ENCODE measurements at places on chromosomes 7 and 10. TPM values are rescaled to one million over a fixed set of nuclear protein-coding genes. Genes with fewer than 3 reads are reported as not detected.

DNA sequence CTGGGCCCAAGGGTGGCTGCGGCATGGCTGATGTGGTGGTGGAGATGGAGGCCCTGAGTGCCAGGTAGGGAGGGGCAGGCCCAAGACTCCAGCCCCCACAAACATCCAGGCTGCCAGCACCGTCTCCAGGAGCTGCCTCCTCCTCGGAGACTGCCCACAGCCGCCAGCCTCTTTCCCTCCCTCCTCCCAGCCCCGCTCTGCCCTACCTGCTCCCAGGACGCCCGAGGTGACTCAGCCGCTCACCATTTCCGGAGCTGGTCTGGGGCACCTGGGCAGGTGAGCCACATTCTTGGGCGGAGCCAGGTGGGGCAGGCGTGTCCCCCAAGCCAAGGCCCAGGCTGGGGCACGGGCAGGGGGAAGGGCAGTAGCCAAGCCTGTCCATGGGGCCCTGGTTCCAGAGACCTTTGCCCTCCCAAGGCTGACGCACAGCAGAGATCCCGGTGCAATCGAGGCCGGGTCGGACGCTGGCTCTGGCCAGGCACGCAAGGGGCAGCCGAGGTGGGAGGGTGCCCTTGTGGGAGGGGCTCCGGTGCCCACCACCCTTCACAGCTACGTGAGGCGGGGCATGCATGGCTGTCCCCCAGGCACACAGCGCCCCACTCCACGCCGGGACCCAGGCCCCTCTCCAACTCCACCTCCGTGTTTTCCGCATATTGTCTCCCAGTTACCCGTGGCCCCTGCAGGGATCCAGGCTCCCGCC is 8.8 kb downstream of the ADAP1 start:
- no peak for DNase-seq
- no peak overlapping the region for H3K4me3 ChIP-seq
- H3K27me3 ChIP-seq, result peaks cover 7% of the 10 kb centered on the region
- no peaks in the 10 kb centered on the region for H3K4me1 ChIP-seq
- no peak overlapping the region for H3K27ac ChIP-seq

GRCh38 chr10:588246-589165 is 101.0 kb downstream of the DIP2C start:
- peaks cover 14% of the 10 kb centered on the region for H3K4me1 ChIP-seq
- H3K27me3 ChIP-seq, result no peaks in the 10 kb centered on the region
- peaks cover 27% of the 10 kb centered on the region for H3K36me3 ChIP-seq
- DNase-seq, result peak; percentile 57
- H3K4me3 ChIP-seq, result no peak overlapping the region

SPDYE2B gene
- total RNA-seq, result not detected

- H3K36me3 ChIP-seq, result no peaks in the 10 kb centered on the region
- H3K4me1 ChIP-seq, result no peaks in the 10 kb centered on the region
- no peak overlapping the region for H3K4me3 ChIP-seq
- H3K27ac ChIP-seq, result no peak overlapping the region
- no peak for DNase-seq
- H3K27me3 ChIP-seq, result no peaks in the 10 kb centered on the region
Observed at GRCh38 chr7:49638166-49638565, 135.3 kb upstream of the VWC2 start.

DNA sequence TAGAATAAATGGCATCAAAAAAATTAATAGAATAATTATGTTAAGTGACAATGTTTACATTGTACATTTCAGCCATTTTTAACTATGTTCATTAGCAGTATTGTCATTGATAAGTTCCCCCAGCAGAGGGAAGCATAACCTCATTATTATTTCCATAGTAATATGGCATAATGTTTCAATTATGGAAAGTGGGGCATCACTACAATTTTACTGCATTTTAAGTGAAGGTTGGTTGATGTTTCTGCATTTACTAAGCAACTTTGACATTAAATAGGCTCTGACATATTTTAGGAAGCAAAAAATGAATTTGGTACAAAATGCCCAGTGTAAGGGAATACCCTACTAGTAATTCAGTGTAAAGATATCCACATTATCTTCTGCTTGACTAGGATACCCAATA is 218.3 kb downstream of the SEMA3A start:
- H3K4me1 ChIP-seq, result no peaks in the 10 kb centered on the region
- no peaks in the 10 kb centered on the region for H3K27me3 ChIP-seq
- DNase-seq, result peak; percentile 50
- no peaks in the 10 kb centered on the region for H3K36me3 ChIP-seq

AKR1D1 gene
- total RNA-seq, result not detected

HOXA3 gene
- total RNA-seq, result 1.8 TPM

CDNF gene
- total RNA-seq, result 0.29 TPM

FAM25C gene
- not detected for total RNA-seq

RHOBTB1 gene
- 17.7 TPM for total RNA-seq

DNA sequence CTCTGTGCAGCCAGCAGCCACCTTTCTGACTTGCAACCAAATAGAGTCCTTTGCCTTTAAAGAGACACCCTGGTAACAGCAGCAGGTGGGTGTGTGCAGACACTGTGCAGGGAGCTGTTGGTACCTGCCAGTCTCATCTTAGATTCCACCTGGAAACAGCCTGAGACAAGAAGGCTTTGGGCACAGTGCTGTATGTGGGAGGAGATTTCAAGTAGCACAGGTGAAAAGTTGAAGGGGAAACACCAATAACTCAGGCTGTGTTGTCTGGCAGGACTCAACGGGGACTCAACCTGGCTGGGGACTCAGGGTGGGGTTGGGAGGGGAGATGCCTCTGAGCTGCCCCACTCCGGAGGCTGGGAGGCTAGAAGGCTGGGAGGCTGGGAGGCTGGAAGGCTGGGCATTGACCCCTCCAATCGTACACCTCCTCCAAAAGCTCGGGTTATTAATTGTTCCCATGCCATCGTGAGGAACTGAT is 6.7 kb downstream of the CPXM2 start:
- H3K36me3 ChIP-seq, result no peaks in the 10 kb centered on the region
- no peaks in the 10 kb centered on the region for H3K27me3 ChIP-seq

GRCh38 chr10:69014171-69014570 is 25.6 kb downstream of the KIFBP start:
- peaks cover 68% of the 10 kb centered on the region for H3K36me3 ChIP-seq
- DNase-seq, result no peak
- peaks cover 11% of the 10 kb centered on the region for H3K4me1 ChIP-seq
- H3K4me3 ChIP-seq, result no peak overlapping the region
- H3K27me3 ChIP-seq, result no peaks in the 10 kb centered on the region
- H3K27ac ChIP-seq, result no peak overlapping the region

GRCh38 chr10:130763491-130763890 is 548.0 kb downstream of the TCERG1L start:
- DNase-seq, result no peak
- H3K4me1 ChIP-seq, result no peaks in the 10 kb centered on the region

- no peaks in the 10 kb centered on the region for H3K27me3 ChIP-seq
- H3K4me3 ChIP-seq, result no peak overlapping the region
- no peaks in the 10 kb centered on the region for H3K4me1 ChIP-seq
- H3K27ac ChIP-seq, result no peak overlapping the region
- H3K36me3 ChIP-seq, result no peaks in the 10 kb centered on the region
Observed at GRCh38 chr10:42969909-42970308, 107.0 kb upstream of the RET start.

DNA sequence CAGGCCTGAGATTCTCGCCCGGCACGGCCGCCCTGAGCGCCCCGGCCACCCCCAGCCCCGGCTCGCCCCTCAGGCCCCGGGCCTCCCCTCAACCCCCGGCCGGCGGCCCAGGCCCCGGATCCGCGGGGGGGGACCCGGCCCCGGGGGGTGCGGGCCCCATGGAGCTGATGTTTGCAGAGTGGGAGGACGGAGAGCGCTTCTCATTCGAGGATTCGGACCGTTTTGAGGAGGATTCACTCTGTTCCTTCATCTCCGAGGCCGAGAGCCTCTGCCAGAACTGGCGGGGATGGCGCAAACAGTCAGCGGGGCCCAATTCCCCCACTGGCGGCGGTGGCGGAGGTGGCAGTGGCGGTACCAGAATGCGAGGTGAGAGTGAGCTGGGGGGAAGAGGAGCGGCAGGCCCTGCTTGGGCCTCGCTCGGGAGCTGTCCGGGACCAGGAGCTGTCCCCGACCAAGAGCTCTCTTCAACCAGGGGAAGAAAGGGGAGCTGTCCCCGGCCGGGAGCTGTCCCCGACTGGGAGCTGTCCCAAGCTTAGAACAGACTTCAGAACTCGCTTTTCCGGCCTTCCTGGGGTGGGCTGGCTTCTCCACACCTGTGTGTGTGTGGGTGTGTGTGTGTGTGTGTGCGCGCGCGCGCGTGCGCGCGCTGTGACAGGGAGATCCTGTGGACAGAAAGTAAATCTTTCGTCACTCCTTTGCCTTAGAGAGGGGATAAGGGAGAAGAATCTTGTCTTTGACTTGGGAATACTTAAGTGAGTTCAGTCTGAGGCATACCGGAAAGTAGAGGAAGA is 510 bp downstream of the ZSWIM8 start:
- peak; percentile 60 for DNase-seq
- peaks cover 44% of the 10 kb centered on the region for H3K36me3 ChIP-seq
- peak overlapping the region; percentile 38 for H3K27ac ChIP-seq
- no peaks in the 10 kb centered on the region for H3K27me3 ChIP-seq

GRCh38 chr7:32164341-32164996 is 94.3 kb upstream of the PDE1C start:
- DNase-seq, result peak; percentile 58
- H3K4me1 ChIP-seq, result peaks cover 36% of the 10 kb centered on the region
- H3K27ac ChIP-seq, result peak overlapping the region; percentile 98
- H3K27me3 ChIP-seq, result no peaks in the 10 kb centered on the region

PDZD7 gene
- 0.50 TPM for total RNA-seq

- no peaks in the 10 kb centered on the region for H3K36me3 ChIP-seq
- no peak overlapping the region for H3K4me3 ChIP-seq
- DNase-seq, result no peak
- no peaks in the 10 kb centered on the region for H3K27me3 ChIP-seq
Observed at GRCh38 chr7:73423519-73424488, 9.8 kb upstream of the FZD9 start.

DNA sequence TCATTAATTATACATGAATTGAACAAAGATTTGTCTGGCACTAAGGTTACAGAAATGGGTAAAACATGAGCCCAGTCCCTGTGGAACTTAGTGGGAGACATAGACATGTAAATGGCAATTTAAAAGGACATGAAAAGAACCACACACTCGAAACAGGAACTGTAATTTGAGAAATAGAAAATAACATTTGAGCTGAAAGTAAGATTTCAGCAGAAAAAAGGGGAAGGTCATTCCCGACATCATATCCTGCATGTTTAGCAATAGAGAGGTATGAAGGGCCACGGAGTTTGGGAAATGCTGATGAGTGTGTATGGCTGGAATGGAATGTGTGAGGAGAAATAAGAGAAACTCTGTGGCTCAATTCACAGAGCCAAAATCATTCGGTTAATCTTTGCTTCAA is 175.4 kb upstream of the AHR start:
- H3K27me3 ChIP-seq, result no peaks in the 10 kb centered on the region
- no peak overlapping the region for H3K27ac ChIP-seq
- no peak overlapping the region for H3K4me3 ChIP-seq
- no peaks in the 10 kb centered on the region for H3K36me3 ChIP-seq
- peak; percentile 10 for DNase-seq
- H3K4me1 ChIP-seq, result peaks cover 4% of the 10 kb centered on the region

PLEKHS1 gene
- total RNA-seq, result 0.03 TPM

WDFY4 gene
- not detected for total RNA-seq

MEOX2 gene
- not detected for total RNA-seq

- no peak overlapping the region for H3K4me3 ChIP-seq
- no peaks in the 10 kb centered on the region for H3K36me3 ChIP-seq
- no peaks in the 10 kb centered on the region for H3K4me1 ChIP-seq
- no peaks in the 10 kb centered on the region for H3K27me3 ChIP-seq
- H3K27ac ChIP-seq, result no peak overlapping the region
Observed at GRCh38 chr10:131736321-131736980, 164.4 kb upstream of the PPP2R2D start.

HELLS gene
- 162 TPM for total RNA-seq

- H3K27ac ChIP-seq, result peak overlapping the region; percentile 87
- peaks cover 39% of the 10 kb centered on the region for H3K36me3 ChIP-seq
- H3K4me1 ChIP-seq, result peaks cover 97% of the 10 kb centered on the region
Observed at GRCh38 chr10:44982496-44982895, 3.9 kb upstream of the DEPP1 start.

GRCh38 chr7:100875356-100875751 is 451 bp downstream of the SRRT start:
- peak; percentile 41 for DNase-seq
- peak overlapping the region; percentile 85 for H3K27ac ChIP-seq
- H3K36me3 ChIP-seq, result peaks cover 93% of the 10 kb centered on the region
- H3K4me1 ChIP-seq, result peaks cover 18% of the 10 kb centered on the region

PCGF6 gene
- 41.8 TPM for total RNA-seq

COL1A2 gene
- total RNA-seq, result 4,473 TPM

DNA sequence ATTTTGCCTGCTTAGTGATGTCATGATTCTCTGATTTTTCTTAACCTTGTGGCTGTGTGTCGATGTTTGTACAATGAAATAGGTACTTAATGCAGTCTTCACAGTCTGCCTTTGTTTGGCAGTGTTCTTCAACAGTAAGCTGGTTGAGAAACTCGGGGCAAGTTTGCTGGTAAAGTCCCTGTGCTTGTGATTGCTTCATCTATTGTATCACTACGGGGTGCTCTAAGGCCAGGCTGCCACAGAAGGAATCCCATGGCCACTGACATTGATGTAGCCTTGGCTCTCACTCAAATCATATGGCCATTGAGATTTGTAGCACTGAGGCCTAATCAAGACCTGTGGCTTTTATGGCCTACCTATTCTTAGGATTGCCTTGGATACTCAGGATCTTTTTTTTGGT is 33.5 kb upstream of the PRSS37 start:
- H3K36me3 ChIP-seq, result no peaks in the 10 kb centered on the region
- no peak overlapping the region for H3K4me3 ChIP-seq
- no peak for DNase-seq
- no peaks in the 10 kb centered on the region for H3K27me3 ChIP-seq

DNA sequence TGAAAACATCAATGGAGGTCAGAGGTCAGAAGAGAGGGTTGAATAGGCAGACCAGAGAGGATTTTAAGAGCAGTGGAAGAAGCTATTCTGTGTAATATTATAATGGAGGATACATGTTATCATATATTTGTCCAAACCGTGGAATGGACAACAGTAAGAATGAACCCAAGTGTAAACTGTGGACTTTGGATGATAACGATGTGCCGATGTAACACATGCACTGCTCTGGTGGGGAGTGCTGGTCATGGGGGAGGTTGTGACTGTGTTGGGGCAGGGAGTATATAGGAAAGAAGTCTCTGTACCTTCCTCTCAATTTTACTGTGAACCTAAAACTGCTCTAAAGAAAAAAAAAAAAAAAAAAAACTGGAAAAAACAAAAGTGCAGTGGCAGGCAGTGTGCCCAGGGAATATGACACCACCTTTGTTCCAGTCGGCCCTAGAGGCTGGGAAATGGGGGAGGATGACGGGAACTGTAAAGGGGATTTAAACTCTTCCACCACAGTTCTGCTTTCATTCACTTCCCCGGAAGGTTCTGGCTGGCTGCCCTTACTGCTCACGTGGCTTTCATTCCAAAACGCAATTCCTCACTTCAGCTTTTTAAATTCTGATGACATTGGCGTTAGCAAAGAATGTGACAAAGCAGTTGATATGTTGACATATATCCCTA is 113.7 kb upstream of the ANKRD1 start:
- peak; percentile 55 for DNase-seq
- 0 out of 2 replicates have a peak overlapping the region, but pooled peaks have one; percentile 20 for H3K27ac ChIP-seq
- H3K27me3 ChIP-seq, result no peaks in the 10 kb centered on the region
- peaks cover 18% of the 10 kb centered on the region for H3K4me1 ChIP-seq
- no peaks in the 10 kb centered on the region for H3K36me3 ChIP-seq
- no peak overlapping the region for H3K4me3 ChIP-seq

OR2A7 gene
- not detected for total RNA-seq

GRCh38 chr10:3852147-3852904 is 67.3 kb upstream of the KLF6 start:
- H3K27me3 ChIP-seq, result no peaks in the 10 kb centered on the region
- H3K36me3 ChIP-seq, result no peaks in the 10 kb centered on the region
- DNase-seq, result peak; percentile 96
- H3K4me3 ChIP-seq, result no peak overlapping the region

- H3K27ac ChIP-seq, result no peak overlapping the region
- DNase-seq, result no peak
- peaks cover 27% of the 10 kb centered on the region for H3K27me3 ChIP-seq
- no peaks in the 10 kb centered on the region for H3K36me3 ChIP-seq
- no peak overlapping the region for H3K4me3 ChIP-seq
- H3K4me1 ChIP-seq, result peaks cover 4% of the 10 kb centered on the region
Observed at GRCh38 chr10:28298951-28299350, 3.9 kb downstream of the MPP7 start.

Data from SJSA1 (cell line).